ENCODE measurements at places on chromosomes 4 and X.

DNA sequence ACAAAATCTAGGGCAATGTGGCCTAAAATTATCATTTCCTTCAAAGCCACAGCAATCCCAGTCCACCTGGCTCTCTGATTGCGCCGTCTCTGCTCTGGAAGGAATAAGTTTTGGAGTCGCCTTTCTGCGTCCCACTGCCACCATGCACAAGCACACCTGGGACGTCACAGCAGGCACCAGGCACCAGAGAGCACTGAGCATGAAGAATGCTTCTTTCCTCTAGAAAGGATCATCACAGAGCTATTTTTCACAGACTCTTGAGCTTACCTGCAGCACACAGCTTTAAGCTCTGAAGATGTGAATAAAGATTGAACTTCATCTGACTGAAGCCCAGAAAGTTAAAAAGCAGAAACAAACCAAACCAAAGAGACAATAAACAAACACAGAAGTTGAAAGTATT, 170.0 kb upstream of the PPARGC1A start:
- DNase-seq, result no peak

DNA sequence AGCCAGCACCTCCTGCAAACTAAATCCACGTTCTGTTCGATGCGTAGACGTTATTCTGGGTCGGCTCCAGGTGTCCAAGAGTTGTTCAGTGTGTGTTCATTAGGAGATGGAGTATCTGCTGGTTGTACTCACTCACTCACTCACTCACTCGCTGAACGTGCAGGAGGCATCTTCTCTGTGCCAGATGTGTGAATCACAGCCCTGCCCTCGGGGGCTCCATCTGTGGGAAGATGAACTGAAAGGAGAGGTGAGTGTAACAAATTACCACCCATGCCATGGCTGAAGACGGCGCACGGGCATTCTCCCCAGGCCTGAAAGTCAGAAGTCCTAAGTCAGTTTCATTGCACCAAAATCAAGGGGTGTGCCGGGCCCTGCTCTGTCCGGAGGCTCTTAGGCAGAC, 16.1 kb downstream of the NSG1 start:
- DNase-seq, result no peak

DNA sequence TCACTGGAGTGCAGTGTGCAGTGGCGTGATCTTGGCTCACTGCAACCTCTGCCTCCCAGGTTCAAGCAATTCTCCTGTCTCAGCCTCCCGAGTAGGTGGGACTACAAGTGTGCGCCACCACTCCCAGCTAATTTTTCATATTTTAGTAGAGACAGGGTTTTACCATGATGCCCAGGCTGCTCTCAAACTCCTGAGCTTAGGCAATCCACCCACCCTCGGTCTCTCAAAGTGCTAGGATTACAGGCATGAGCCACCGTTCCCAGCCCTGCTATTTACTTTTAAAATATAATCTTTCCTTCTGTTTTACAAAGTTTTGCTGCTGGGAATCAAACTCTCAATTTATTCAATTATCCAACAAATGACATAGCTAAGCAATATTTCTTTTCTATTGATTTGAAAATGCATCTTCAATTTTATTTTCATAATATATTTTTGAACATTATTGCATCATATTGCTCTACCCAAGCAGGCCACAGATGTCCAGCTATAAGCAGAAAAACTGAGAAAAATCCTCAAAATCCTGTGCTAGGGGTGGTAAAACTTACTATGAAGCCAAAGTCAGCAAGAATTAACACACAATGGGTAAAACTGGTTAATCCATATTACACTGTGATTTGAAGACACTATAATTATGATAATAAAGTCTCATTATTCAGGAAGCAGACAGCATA, 5.2 kb downstream of the TIFA start:
- no peak for DNase-seq

DNA sequence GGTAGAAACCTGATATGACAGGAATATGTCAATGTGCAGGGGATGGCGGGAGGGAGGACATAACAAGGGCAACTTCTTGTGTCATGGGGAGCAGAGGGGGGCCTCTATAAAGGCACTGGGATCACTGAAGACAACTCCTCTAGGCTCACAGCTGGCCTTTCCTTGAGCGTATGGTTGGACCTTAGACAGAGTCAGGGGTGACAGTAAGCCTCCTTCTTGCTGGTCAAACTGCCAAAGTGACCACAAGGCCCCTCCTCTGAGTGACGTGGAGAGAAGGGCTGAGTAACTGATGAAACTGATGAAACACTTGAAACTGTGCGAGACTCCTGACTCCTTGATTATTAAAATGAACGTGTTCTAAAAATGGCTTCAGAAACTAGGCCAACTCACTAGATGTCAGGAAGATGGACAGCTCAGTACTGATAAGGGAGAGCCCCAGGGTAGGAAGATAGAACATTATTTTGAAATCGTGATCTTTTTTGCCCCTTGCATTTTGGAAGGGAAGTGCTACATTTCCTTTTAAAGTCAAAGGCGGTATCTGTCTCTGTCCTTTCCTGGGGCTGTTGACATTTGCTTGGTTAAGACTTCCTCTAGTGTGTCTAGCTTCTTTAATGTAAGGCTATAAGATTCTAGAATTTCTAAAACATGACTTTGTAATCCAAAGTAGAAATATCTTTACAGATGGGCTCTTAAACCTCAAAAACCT, 1.6 kb downstream of the RAB33A start:
- no peak for DNase-seq

- no peak for DNase-seq
These were observed 91.2 kb upstream of the GPR50 start for GRCh38 chrX:151085207-151085606.

DNA sequence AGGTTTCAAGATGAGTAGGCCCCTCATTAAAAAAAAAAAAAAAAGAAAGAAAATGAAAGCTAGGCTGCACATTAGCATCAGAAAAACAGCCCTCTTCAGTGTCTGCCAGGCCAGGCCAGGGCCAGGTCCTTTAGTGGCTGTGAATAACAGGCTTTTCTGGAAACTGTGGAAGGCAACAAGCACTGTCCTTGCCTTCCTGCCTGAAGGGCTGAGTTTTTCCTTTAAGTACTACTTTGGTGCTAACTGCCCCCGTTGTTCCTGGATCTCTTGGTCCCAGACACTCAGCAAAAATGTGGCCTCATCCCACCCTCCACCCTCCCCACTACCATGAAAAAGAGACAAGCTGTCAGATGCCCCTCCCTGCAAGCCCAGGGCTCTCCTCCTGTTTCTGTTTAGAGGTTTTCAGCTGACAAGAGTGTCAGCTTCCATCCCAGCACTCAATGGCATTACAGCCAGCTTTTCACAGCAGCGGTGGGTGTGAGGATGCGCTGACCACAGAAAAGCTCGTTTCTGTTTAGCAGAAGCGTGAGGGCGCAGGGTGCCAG, 174.2 kb downstream of the NHS start:
- DNase-seq, result no peak

DNA sequence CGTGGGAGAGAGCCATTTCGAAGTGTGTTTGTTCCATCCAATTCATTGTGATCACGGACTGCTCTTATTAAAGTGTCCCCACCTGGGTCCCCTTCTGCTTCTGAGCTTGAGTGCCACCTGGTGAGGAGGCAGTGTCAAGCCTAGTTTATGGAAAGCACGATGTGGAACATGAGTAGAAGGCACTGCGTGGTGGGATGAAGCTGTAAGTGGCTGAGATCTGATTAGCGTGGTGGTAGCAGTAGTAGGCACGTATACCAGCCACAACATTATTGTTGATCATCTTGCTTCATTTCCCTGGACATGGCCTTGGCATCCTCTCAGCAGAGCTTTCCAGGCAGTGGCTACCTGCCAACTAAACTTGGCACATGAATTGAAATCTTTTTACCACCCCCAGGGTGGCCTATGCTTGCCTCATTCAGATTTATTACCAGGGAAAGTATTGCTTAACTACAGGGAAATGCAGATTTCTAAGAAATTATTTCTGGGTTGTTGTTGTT, 46.4 kb downstream of the GPAT3 start:
- no peak for DNase-seq

- DNase-seq, result no peak
These were observed 552.4 kb upstream of the MAGEB2 start for GRCh38 chrX:29662759-29663503.

GRCh38 chrX:39195156-39195555, 393.9 kb downstream of the MID1IP1 start:
- DNase-seq, result no peak

DNA sequence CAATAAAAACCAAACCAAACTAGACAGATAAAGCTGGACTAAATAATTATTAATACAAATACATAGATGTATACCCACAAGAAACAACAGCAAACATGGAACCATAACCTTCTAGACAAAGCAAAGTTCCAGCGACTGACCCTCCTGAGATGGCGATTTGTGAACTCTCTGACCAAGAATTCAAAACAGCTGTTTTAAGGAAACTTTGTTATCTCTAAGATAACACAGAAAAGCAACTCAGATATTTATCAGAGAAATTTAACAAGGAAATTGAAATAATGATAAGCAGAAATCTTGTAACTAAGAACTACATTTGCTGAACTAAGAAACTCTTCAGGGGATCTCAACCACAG, 23.4 kb upstream of the MTHFD2L start:
- DNase-seq, result no peak

DNA sequence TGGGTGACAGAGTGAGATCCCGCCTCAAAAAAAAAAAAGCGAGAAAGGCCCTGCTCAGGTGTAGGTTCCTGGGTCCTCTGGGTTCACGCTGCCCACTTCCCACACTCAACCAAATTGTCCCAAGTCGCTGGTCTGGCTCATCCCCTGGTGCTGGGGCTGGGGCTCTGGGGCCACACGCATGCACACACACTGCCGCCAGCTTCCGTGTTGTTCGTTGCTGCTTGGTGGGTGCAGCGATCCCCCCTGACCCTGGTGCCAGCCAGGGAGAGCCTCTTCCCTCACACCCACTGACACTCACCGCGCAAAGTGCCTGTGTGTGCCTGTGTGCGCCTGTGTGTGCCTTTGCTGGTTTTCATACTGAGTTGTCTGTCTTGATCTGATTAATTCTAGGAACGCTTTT, 124.1 kb upstream of the NKX1-1 start:
- DNase-seq, result no peak

DNA sequence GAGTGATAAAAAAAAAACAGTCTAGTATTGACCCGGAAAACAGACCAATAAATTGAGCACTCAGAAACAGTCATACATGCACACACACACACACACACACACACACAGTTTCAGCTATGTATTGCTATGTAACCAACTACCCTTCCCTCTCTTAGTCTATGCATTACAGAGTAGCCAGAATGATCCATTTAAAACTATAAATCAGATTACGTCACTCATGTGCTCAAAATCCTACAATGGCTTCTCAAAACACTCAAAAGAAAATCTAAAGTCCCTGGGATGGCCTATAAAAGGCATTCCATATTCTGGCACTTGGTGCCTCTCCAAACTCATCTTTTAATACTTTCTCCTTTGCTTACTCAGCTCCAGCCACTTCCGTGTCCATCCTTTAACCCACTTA, 46.5 kb upstream of the ZIC3 start:
- DNase-seq, result no peak

DNA sequence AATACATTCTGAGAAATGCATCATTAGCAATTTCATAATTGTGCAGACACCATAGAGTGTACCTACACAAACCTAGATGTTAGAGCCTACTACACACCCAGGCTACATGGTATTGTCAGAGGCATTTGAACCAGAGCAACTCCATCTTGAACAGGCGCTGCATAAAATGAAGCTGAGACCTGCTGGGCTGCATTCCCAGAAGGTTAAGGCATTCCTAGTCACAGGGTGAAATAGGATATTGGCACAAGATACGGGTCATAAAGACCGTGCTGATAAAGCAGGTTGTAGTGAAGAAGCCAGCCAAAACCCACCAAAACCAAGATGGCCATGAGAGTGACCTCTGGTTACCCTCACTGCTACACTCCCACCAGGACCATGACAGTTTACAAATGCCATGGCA, 116.4 kb downstream of the LARP7 start:
- no peak for DNase-seq

DNA sequence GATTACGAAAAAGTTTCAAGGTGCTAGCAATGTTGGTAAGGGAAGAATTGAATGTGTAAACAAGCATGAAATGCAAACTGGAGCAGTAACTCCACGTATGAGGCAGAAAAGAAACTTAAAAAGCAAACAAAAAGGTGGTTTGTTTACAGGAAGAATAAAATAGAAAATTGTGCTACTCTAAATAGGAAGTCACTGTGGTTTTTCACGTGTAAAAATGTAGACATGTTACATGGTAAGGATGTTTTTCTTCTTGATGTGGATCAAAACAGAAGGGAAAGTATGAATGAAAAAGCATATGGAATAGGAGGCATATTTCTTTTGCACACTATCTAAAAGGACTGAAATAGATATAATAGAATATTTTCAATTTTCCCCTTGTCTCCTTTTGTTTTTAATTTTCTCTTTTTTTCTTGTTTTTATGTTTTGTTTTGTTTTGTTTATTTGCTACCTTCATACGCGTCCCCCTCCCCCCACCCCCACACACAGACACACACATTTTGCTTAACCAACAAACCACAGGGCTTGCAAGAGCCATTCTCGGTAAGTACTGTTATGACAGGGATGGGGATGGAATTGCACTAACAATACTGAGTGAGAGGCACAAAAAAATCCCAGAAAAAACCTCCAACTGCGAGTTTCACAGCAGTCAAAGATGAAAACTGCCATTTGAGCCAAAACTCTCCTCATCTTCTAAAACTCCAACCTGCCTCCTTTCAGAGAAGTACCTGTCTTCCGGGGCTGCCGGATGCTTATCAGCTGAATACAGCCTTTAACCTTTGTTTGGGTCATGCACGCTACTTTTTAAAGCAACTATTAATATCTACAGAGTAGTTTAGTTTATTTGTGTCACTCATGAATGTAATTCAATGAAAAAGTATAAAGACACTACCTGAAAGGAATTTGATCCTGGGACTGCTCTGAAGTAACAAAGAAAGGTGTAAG, 135.8 kb downstream of the IL15 start:
- no peak for DNase-seq
